Peyer's patch (tissue), 4 donors: ENCODE measurements at places on chromosomes 7 and 10. TPM values are rescaled to one million over a fixed set of nuclear protein-coding genes. Genes with fewer than 3 reads are reported as not detected.

- H3K4me1 ChIP-seq, result no peaks in the 10 kb centered on the region
- no peaks in the 10 kb centered on the region for H3K27me3 ChIP-seq
- no peaks in the 10 kb centered on the region for H3K36me3 ChIP-seq
- no peak overlapping the region for H3K4me3 ChIP-seq
Observed at GRCh38 chr7:129240119-129240820, 15.4 kb downstream of the AHCYL2 start.

- no peak overlapping the region for H3K27ac ChIP-seq
- H3K27me3 ChIP-seq, result no peaks in the 10 kb centered on the region
- no peak for DNase-seq
- no peaks in the 10 kb centered on the region for H3K4me1 ChIP-seq
- H3K4me3 ChIP-seq, result no peak overlapping the region
Observed at GRCh38 chr7:12025246-12025645, 185.8 kb upstream of the TMEM106B start.

DNA sequence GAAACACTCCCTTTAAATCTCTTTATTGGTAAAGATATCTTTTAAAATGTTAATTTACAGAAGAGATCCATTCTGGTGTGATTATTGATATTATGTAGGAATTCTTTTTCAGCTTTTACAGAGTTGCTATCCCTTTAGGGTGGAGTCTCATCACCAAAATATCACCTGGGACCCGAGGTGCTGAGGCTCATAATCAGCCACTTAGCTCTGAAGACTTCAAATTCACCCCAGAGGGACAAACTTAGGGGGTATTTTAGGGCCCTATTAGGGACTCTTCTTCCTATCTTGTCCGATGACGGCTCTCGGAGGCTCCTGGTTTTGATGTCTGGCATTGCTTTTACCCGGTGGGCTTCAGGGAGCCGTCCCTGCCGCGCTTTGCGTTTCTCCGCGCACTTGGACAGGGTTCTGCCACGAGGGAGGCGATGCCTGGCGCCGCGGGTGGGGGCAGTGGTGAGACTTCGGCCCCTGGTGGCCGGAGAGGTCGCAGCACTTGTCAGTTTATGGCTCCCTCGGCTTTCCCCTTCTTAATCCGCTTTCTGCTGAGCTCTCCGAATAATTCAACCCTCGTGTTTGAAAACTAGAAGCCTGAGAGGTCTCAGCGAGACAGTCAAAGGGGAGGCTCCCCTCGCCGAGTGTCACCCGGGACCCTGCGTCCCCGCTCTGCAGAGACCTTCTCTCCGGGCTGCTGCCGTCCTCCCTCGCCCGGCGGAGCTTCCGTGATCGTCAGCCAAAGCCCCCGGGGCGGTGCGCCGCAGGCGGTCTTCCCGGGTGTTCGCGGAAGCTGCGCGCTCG, 27.8 kb downstream of the RBM20 start:
- no peaks in the 10 kb centered on the region for H3K36me3 ChIP-seq
- H3K27ac ChIP-seq, result peak overlapping the region; percentile 55
- peak; percentile 87 for DNase-seq
- peaks cover 5% of the 10 kb centered on the region for H3K4me1 ChIP-seq

- peak; percentile 39 for DNase-seq
- no peak overlapping the region for H3K27ac ChIP-seq
- H3K36me3 ChIP-seq, result no peaks in the 10 kb centered on the region
- H3K4me1 ChIP-seq, result peaks cover 11% of the 10 kb centered on the region
- no peak overlapping the region for H3K4me3 ChIP-seq
Observed at GRCh38 chr7:144908943-144909556, 73.2 kb upstream of the TPK1 start.

The SHOC2 gene
- 38.6 TPM for total RNA-seq
